Stimulated activated CD4-positive, alpha-beta T cell treated with anti-CD3 and anti-CD28 coated beads, Interleukin-15, amount 100 ng/mL, for 1 hour (primary cell): ENCODE measurements at places on chromosomes 2 and 18.

DNA sequence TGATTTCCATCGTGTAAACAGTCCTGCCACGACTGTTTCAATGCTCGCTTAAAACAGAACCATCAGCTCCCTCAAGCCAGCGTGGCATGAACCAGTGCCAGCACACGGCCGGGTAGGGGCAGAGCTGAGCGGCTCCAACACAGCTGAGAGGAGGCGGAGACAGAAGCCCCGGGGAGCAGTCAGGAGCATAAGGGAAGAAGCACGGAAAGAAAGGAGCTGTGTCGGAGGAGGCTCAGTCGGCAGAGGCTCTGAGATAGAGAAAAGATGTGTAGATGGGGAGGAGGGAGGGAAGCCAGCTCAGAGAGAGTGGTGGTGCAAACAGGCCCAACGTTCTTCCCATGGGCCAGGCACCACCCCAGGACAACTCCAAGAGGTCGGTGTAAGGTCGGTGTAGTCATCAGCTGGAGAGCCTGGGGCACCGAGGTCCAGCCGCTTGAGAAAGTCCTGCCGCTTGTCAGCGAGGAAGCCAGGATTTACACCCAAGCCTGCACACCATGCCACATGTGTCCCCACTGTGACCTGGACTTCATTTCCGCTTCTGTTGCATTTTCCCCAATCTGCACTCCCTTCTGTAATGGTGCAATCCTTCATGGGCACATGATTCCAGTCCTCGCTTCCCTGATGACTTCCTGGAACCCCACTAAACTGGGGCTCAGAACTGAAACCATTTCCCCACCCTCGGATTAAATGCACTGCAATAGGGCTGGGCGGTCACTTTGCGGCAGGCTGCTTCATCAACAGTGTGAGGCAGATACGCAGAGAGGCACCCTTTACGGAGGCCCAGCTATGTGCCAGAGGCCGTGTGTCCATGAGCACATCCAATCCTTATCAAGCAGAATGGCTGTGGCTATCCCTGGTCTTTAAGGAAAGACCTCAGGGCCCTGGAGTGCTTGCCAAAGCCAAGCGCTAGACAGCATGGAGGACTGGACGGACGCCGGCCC lies 43.5 kb downstream of the CYP27C1 start:
- no peak for DNase-seq

DNA sequence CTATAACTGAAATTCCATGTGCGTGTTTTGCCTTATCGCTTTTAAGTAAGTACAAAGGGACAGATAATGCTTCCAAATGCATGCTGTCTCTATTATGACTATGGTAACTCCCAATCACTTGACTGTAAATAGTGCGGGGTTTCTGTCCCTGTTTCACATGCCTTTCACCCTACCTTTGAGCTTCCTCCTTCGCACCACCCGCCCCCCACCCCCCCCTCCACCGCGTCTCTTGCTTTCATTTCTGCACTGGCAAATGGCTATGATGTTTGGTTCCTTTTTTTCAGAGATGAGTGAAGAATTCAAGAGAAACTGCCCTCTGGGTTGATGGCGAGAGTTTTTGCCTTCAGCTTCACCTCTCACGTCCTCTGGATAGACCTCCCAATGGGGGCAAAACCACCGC lies 25.0 kb upstream of the SPP2 start:
- DNase-seq = no peak

GRCh38 chr18:69945220-69946114 lies 2.2 kb downstream of the CD226 start:
- no peak for DNase-seq

DNA sequence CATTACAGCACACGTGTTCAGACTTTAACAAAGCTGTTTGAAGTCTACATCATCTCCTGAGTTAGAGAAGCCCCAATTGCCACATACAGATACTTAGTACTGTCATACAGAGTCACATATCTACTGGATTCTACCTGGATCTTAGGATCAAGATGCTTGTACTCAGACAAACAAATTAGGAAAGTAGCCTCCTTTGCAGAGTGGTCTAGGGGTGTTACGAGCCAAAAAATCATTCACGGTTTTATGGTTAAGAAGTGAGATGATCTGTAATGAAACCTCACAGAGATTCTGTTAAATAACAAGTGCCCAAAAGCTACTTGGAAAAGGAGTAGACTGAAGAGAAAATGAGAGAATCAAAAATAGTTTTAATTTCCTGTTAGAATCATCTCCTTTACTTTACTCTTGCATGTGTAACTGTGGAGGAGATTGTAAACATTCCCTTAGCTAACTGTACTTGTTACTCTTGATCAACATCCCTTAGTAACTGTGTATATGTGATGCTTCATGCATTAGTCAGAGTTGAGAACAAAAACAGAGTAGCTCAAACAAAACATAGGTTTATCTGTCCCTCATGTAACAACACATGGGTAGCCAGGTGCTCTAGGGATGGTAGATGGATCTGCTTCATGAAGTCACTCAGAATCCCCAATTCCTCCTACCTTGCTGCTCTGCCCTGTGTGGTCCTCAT lies 16.4 kb upstream of the IL1RL1 start:
- DNase-seq = no peak

GRCh38 chr2:68319398-68320117 lies at the start of gene CNRIP1:
TSS of gene CNRIP1 (minus strand) at chr2:68319949. CDS start at chr2:68319400, 549 bp downstream.
- no peak for DNase-seq

DNA sequence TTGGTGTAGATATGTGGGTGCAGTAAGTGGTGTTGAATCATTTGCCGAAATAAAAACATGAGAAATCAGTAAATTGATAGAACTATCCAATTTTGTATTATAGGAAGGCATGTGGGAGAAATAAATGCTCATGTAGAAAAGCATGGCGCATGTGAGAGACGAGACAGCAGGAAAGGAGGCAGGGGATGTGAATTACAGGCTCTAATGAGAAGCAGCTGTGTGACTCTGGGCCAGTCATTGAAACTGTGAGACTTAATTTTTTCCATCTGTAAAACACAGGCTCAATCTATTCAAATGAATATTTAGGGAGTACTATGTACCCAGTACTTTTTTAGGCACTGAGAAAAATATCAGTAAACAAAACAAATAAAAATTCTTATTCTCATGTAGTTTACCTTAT lies 42.6 kb upstream of the MAP3K20 start:
- DNase-seq = no peak

DNA sequence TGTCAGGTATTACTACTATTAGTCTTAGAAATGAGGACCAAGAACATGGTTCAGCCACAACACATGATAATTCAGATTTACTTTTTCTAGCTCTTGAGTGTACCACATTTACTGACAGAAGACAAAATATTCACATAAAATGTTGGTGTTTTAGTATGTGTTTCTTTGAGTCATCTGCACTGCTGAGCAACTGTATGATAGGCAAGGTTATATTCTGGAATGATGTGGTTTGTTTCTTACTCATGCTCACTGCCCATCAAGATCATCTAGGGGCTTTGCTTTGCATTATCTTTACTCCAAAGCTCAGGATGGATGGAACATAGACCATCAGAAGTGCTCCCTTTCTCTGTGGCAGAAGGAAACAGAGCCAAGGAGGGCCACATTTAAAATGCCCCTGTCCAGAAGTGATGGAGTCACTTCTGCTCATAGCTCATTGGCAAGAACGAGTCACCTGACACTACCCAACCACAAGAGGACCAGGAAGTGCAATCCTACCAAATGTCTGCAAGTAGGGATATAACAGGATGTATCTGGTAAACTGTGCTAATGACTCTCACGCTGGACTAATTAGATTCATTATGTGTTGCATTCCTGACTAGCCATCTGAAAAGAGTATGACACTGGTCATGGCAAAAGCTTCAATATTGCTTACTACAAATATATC lies 81.5 kb downstream of the DIS3L2 start:
- DNase-seq = no peak

- DNase-seq = no peak
These were observed 919 bp upstream of the SCN2A start for GRCh38 chr2:165238295-165238694.

GRCh38 chr2:54669677-54670484 lies 53.6 kb upstream of the EML6 start:
- no peak for DNase-seq
